Umbilical cord (tissue), 2 donors: ENCODE measurements at places on chromosomes 3 and 15.

DNA sequence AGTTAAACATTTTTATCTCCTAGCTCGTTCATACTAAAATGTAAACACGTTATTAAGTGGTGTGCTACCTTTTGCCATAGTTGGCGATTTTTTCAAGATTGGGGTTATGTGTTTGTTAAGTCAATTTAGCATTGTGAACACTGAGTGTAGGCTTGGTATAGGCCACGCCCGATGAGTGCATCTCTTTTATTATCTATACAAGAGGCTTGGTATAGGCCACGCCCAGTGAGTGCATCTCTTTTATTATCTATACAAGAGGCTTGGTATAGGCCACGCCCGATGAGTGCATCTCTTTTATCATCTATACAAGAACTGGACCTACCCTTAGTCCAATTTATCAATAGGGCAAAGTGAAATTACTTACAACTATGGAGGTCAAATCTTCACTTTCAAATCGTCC, 70.4 kb downstream of the NIPA2 start:
- no peak for DNase-seq

GRCh38 chr3:176611703-176612102, 585.6 kb downstream of the TBL1XR1 start:
- no peak for DNase-seq

DNA sequence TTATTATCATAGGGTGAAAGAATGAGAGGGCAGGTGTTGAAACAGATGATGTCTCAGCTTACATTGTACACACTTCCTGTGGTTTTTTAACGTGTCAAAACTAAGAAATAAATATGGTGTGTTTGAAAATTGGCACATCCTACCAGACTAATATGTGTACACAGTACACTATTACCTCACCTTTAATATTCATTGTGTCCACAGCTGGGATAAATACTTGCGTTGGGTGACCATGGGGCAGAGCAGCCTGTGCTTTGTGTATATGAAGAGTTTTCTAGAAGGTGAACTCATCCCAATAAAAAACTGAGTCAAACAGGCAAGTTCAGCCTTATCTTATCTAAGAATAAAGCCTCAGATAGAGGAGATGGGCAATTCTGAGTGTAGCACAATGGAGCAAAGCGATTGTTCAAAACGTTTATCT, 17.3 kb downstream of the SUCNR1 start:
- DNase-seq, result no peak

- DNase-seq, result no peak
Observed at GRCh38 chr3:18765161-18765560, 340.0 kb upstream of the SATB1 start.

DNA sequence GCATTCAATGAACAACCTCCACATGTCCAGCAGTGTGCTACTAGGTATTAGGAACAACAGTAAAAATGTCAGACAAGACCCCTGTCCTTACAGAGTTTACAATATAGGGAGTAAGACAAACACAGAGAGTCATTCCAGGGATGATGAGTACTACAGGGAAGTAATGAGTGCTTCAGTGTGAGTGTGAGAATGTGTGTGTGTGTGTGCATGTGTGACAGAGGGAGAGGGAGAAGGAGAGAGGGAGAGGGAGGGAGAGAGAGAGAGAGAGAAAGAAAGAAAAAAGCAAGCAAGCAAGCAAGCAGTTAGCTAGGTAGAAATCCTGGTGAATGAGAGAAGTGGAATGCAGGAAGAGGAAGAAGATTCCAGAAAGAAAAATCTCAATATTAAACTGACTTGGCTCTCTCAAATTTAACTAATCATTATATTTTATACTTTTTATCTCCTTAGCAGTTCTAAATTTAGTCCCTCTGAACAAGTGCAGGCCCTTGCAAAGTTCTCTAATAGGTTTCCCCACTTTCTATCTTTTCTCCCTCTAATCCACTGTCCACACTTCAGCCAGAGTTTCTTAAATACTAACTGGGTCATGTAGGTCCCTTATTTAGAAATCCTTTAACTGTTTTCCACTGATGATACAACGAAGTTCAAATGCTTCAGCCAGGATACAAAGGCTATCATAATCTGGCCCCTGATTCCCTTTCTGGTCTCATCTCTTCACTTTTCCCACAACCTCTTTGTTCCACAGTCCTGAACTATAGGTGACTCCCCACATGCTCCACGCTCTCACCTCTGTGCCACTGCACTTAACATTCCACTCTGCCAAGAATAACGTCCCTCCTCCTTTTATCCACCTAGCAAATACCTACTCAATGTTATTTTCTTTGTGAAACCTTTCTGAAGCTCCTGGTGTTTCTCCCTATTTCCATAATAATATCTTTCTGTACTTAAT, 10.3 kb downstream of the DCBLD2 start:
- no peak for DNase-seq

GRCh38 chr3:10137178-10137577, 4.4 kb upstream of the VHL start:
- peak; percentile 6 for DNase-seq

DNA sequence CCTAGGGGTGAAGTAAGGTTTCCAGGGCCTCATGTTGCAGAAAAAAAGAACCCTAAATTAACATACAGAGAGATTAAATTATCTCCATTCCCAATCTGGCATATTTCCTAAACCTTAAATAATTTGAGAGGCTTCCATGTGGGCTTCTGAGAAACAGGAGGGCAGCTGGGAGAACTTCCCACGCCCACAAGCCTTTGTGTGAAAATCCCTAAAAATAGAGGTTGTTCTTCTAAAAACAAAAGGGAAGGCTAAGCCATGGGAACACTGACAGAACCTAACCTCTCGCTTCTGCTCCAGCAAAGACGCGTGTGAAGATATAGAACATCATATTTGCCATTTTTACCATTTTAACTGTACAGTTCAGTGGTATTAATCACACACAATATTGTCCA, 812 bp upstream of the SLC12A8 start:
- no peak for DNase-seq

DNA sequence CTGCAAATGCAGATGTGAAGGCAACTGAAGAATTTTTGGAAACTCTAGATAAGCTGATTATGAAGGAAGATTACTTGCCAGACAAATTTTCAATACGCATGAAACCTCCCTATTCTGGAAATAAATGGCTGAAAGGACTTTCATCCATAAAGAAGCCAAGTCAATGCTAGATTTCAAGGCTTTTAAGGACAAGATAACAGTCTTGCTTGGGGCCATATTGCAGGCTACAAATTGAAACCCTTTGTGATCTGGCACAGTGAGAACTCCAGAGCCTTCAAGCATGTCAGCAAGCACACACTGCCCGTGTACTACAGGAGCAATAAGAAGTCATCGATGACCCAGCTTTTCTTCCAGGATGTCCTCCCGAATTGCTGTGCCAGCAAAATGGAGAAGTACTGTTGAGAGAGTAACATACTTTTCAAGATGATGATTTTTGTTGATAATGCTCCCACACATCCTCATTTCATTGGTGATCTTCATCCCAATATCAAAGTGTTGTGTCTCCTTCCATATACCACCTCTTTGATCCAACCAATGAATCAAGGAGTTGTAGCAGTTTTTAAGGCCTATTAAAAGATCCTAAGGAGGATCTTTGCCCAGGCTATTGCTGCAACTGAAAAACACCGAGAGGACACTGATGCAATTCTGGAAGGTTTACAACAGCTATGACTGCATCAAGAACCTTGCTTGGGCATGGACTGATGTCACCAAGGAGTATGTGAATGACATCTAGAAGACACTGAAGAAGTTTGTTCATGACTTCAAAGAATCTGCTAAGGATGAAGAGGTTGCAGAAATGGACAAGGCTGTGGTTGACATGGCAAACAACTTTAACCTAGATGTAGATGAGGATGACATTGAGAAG, 20.3 kb downstream of the CALML4 start:
- DNase-seq, result peak; percentile 37

GRCh38 chr3:35120026-35120425, 519.3 kb upstream of the ARPP21 start:
- DNase-seq, result no peak

GRCh38 chr3:160402221-160403027, 3.0 kb downstream of the SMC4 start:
- no peak for DNase-seq

GRCh38 chr15:58738046-58738707, 11.3 kb downstream of the ADAM10 start:
- DNase-seq, result no peak

- no peak for DNase-seq
Observed at GRCh38 chr3:7760718-7761117, 740.9 kb upstream of the LMCD1 start.

- peak; percentile 42 for DNase-seq
Observed at GRCh38 chr3:124557433-124558232, 172.6 kb upstream of the UMPS start.

GRCh38 chr15:69557707-69558409, 105.2 kb downstream of the RPLP1 start:
- DNase-seq, result no peak

DNA sequence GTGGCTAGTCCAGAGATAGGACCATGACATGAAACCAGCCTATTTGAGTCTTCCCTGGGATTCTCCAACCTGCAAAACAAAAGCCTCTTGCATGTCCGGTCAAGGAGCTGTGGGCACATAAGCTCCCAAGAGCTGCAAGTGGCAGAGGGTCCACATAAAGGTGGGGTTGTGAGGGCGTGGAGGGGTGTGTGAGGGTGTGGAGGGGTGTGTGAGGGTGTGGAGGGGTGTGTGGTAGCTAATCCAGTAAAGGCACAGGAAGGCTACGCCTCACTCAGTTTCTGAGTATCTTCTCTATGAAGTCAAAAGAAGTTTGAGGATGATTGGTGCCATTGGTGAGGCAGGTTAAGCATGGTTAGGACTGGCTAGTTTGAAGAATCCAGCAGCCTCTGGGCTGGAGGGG, 259.4 kb upstream of the NSMCE3 start:
- no peak for DNase-seq

DNA sequence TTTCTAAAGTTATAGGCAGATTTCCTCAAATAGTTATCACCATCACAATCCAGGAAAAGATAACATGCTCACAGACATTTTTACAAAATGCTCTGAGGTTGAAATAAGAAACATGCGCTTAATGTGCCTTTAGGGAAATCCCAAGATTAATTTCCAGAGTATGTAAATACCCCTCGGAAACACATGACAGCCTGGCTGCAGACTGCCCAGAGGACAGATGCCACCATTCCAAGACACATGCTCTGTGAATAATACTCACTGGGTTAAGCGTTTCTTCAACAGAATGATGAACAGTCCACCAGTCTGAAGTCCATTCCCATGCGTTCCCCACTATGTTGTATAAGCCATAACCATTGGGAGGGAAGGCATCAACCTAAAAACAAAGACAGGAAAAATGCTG, 56.5 kb downstream of the SUMF1 start:
- peak; percentile 42 for DNase-seq

DNA sequence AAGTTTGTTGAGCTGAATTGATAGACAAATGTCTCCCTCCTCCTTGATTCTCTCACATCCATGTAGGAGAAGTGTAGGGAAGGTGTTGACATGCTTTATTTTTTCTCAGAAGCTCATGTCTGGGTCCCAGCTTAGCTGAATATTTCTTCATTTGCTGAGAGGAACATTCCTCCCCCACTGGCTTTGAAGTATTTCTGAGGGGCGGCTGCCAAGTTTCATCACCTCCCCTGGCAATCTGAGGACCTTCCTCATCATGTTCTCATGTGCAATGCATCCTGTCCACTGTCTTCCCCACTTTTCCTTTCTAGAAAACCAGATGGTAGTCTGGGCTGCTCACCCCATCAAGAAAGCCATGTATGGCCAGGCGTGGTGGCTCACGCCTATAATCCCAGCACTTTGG, 168.9 kb upstream of the RGMA start:
- no peak for DNase-seq

- no peak for DNase-seq
Observed at GRCh38 chr3:146873748-146874147, 268.6 kb upstream of the PLSCR5 start.

GRCh38 chr3:37447732-37448131, 273.4 kb upstream of the LRRFIP2 start:
- no peak for DNase-seq
